ENCODE measurements at places on chromosomes 16 and 17.

GRCh38 chr16:9908613-9909012 lies 273.6 kb downstream of the GRIN2A start:
- no peak for DNase-seq

GRCh38 chr16:22053921-22054341 lies 38.4 kb upstream of the VWA3A start:
- no peak for DNase-seq

- DNase-seq = no peak
These were observed 5.0 kb downstream of the ADCY7 start for GRCh38 chr16:50271148-50272041.

- DNase-seq = no peak
These were observed 43.1 kb downstream of the ARSG start for GRCh38 chr17:68334393-68334792.

DNA sequence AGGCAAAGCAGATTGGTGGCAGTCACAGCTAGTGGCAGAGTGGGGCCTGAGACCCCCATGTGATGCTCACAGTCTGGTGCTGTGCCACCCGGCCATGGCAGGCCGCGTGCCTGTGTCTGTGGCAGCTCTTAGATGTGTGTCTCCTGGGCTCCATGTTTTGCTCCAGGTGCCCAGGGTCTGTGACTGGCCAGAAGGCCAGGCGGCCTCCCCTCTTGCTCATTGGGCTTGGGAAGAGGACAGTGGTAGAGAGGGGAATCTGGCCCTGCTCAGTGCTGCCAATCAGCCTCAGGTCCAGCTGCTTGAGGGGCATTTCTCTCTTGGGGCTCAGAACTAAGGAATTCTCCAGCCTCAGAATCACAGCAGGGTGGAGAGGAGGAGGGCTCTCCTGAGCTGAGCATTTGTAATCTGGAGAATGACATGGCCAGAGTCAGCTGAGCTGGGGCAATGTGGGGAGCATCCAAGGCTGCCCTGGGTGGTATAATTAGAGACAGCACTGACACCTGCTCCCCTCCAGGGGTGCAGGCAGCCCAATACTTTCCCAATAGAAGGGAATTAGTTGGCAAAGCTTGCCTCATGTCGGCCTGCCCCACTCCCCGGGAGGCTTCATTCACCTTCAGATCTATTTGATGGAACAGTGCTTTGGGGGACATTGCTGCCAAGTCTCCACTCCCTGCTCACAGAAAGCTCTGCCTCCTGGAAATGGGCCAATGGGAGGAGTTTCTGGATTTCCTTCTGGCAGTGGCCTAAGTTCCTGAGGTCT lies 2.7 kb upstream of the LASP1NB start:
- DNase-seq = no peak

DNA sequence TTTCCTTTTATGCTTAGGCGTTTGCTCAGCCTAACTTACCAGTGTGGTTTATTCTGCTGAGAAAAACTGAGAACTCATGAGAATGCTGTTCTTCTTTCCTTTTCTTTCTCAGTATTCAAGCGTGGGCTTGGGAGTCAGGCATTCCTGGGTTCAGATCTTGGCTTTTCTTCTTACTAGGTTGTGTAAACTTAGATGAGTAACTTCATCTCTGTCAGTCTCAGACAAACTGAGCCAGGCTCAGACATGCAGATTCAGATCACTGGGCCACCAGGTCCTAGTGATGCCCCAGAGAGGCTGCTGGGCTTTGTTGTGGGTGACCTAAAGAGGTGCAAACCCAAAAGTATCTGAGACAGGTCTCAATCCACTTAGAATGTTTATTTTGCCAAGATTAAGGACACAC lies 95.8 kb upstream of the MPHOSPH6 start:
- no peak for DNase-seq

DNA sequence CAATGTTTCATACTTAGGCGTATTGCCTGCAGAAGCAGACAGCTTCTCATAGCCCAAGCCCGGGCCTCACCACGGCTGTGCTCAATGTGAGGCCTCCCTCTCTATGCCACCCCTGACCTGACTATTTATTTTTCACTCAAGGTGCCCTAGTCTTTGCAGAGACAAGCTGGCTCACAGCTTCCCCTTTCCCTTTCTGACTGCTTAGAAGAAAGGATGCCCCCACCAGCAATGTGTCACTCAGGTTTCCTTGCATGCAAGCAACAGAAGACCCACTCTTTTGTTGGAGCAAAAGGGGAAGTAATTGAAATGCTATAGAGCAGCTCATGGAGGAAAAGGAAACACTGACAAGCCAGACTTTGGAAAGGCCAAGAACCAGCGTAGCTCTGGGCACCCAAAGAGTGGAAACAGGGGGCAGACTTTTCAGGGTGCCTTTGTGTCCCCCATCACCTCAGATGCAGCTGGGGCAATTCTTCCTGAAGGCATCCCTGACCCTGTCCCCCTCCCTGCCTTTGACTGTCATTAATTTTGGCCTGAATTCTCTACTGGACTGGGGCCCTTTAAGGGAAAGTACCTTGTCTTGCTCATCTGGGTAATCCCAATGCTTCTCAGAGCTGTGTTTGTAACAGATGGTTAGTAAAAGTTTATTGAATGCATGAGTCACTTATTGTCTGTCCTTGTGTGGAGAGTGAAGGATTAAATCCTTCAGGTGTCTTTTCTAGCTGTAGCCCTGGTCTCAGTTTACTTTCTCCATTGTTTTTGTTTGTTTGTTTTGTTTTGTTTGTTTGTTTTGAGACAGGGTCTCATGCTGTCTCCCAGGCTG lies 17.8 kb downstream of the RGS9 start:
- no peak for DNase-seq

DNA sequence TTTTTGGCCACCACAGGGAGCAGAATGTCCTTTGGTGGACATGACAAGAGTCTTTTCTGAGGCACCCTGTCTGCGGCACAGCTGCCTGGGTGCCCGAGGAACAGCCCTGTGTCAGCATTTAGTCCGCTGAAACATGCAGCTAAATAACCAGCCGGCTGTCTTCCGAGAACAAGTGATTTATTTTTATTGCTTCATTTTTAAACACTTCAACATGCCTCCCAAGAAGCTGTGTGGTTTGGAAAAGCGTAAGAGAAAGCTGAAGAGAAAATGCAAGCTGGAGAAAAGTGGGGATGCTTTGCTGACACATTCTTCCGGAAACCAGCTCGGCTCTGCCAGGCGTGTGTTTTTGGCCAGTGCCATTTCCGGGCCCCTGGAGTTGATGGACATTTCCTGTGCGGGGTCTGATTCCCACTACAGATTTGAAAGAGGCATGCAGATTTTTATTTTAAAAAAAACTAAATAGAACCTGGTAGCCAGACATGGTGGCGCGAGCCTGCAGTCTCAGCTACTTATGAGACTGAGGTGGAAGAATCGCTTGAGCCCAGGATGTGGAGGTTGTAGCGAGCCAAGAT lies 94.7 kb downstream of the SEC14L1 start:
- no peak for DNase-seq

GRCh38 chr16:273547-274421 lies 2.0 kb downstream of the RGS11 start:
- no peak for DNase-seq

DNA sequence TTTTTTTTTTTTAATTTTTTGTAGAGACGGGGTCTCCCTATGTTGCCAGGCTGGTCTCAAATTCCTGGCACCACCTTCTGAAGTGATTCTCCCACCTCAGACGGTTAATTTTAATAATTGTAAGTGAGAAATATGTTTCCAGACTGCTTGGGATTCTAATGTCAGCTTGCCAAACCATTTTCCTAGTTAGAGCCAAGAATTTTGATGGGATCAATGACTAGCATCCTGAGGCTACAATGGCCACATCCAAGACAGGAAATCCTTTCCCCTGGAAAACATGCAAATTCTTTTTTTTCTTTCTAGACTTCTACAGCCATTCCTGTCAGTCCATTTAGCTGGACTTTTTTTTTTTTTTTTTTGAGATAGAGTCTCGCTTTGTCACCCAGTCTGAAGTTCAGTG lies 32.6 kb downstream of the IGF2BP1 start:
- DNase-seq = no peak
